ENCODE measurements at places on chromosomes 5 and 9.
A peak's percentile ranks its signal among the peaks of the same experiment; 100 is the strongest.

DNA sequence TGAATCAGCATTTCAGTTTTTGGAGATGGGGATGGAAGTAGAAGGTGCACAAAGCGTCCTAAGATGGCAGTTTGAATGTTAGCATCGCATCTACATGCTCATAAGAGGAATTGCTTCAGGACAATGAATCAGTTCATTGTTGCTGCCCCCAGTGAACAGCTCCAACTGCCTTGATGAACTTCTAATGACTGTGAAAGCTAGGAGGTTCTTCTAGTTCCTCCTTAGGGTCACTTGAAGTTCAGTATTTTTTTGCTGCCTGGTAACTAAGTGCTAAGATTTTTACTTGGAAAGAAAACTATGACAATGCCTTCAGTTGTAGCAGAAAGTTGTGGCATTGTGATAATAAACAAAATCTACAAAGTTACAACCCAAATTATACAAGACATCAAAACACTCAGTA, 271.6 kb downstream of the RAB3C start:
- no peak for DNase-seq
- H3K4me1 ChIP-seq = no peaks in the 10 kb centered on the region
- peaks cover 51% of the 10 kb centered on the region for H3K27me3 ChIP-seq
- no peak overlapping the region for H3K27ac ChIP-seq

- no peak overlapping the region for H3K27ac ChIP-seq
- no peaks in the 10 kb centered on the region for H3K4me1 ChIP-seq
- no peaks in the 10 kb centered on the region for H3K36me3 ChIP-seq
- no peak for DNase-seq
- peaks cover 12% of the 10 kb centered on the region for H3K27me3 ChIP-seq
Measured at GRCh38 chr9:36319183-36319582, 60.9 kb upstream of the GNE start.

- peak overlapping the region; percentile 74 for H3K27ac ChIP-seq
- H3K4me3 ChIP-seq = peak overlapping the region; percentile 90
- H3K27me3 ChIP-seq = peaks cover 58% of the 10 kb centered on the region
- H3K36me3 ChIP-seq = peaks cover 6% of the 10 kb centered on the region
- peaks cover 6% of the 10 kb centered on the region for H3K4me1 ChIP-seq
- DNase-seq = no peak
Measured at GRCh38 chr9:107487521-107488374, 1.8 kb downstream of the KLF4 start.

- peaks cover 27% of the 10 kb centered on the region for H3K4me1 ChIP-seq
- DNase-seq = no peak
- H3K36me3 ChIP-seq = no peaks in the 10 kb centered on the region
Measured at GRCh38 chr9:37126214-37126788, 5.9 kb downstream of the ZCCHC7 start.

- no peaks in the 10 kb centered on the region for H3K4me1 ChIP-seq
- DNase-seq = no peak
- no peak overlapping the region for H3K4me3 ChIP-seq
- no peaks in the 10 kb centered on the region for H3K27me3 ChIP-seq
Measured at GRCh38 chr5:85159395-85159794, 774.7 kb upstream of the EDIL3 start.

- no peak overlapping the region for H3K4me3 ChIP-seq
- no peaks in the 10 kb centered on the region for H3K4me1 ChIP-seq
- no peak overlapping the region for H3K27ac ChIP-seq
- peaks cover 18% of the 10 kb centered on the region for H3K27me3 ChIP-seq
- no peaks in the 10 kb centered on the region for H3K36me3 ChIP-seq
- DNase-seq = no peak
Measured at GRCh38 chr5:39892708-39893107, 467.9 kb upstream of the DAB2 start.

DNA sequence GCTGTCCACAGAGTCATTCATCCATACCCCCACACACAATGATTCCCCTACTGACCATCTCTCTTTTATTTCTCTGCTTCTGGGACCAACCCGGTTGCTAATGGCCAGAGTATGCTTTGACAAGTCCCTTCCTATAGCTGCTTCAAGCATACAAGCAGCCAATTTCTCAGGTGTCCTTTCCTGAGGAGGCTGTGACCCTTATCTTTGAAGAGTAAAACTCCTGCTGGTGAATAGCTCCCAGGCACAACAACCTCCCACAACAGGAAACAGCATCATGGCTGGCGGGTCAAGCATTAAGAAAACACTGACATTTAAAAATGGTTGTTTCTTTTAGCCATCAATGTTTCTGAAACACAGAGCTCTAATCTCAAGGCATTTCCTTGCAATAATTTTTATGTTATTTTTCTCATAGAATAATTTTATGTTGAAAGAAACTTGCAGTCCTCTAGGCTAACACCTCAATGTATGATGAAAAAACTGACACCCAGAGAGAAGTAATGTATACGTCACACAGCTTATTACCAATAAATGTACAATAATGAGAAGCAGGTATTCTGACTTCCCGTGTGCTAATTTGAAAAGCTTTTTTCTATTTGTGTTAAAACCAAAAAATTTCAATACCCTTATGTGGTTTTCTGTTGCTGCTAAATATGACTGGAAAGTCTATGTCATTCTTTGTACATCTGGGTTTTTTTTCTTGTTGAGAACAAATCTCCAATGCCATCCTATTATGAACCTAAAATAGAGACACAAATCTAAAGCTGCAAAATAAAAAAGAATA, 7.5 kb upstream of the PAM start:
- no peak overlapping the region for H3K4me3 ChIP-seq
- H3K4me1 ChIP-seq = no peaks in the 10 kb centered on the region

- H3K27me3 ChIP-seq = peaks cover 63% of the 10 kb centered on the region
- no peak overlapping the region for H3K27ac ChIP-seq
- peaks cover 3% of the 10 kb centered on the region for H3K4me1 ChIP-seq
- H3K36me3 ChIP-seq = peaks cover 5% of the 10 kb centered on the region
- no peak for DNase-seq
- H3K4me3 ChIP-seq = no peak overlapping the region
Measured at GRCh38 chr9:135069558-135070197, 17.8 kb upstream of the OLFM1 start.

GRCh38 chr9:134192311-134192950, 28.1 kb upstream of the RNU6ATAC start:
- H3K4me1 ChIP-seq = peaks cover 20% of the 10 kb centered on the region
- no peak overlapping the region for H3K4me3 ChIP-seq
- no peaks in the 10 kb centered on the region for H3K27me3 ChIP-seq
- peaks cover 2% of the 10 kb centered on the region for H3K36me3 ChIP-seq

GRCh38 chr5:135386096-135386495, 12.9 kb downstream of the MACROH2A1 start:
- H3K36me3 ChIP-seq = peaks cover 4% of the 10 kb centered on the region
- no peak for DNase-seq
- H3K27me3 ChIP-seq = no peaks in the 10 kb centered on the region
- H3K27ac ChIP-seq = no peak overlapping the region
- H3K4me3 ChIP-seq = no peak overlapping the region
- H3K4me1 ChIP-seq = peaks cover 38% of the 10 kb centered on the region

GRCh38 chr5:148179234-148179824, 11.0 kb downstream of the SPINK14 start:
- H3K27me3 ChIP-seq = peaks cover 34% of the 10 kb centered on the region
- peaks cover 2% of the 10 kb centered on the region for H3K4me1 ChIP-seq
- DNase-seq = no peak
- H3K27ac ChIP-seq = no peak overlapping the region

GRCh38 chr9:91178281-91179236, 183.2 kb downstream of the AUH start:
- H3K27me3 ChIP-seq = no peaks in the 10 kb centered on the region
- peaks cover 15% of the 10 kb centered on the region for H3K4me1 ChIP-seq
- H3K27ac ChIP-seq = no peak overlapping the region
- H3K4me3 ChIP-seq = no peak overlapping the region
- DNase-seq = no peak
- no peaks in the 10 kb centered on the region for H3K36me3 ChIP-seq

- no peaks in the 10 kb centered on the region for H3K36me3 ChIP-seq
- peak overlapping the region; percentile 43 for H3K4me3 ChIP-seq
- DNase-seq = no peak
- peaks cover 30% of the 10 kb centered on the region for H3K27me3 ChIP-seq
- no peaks in the 10 kb centered on the region for H3K4me1 ChIP-seq
Measured at GRCh38 chr5:137498301-137498735, 808 bp downstream of the SPOCK1 start.

- H3K36me3 ChIP-seq = no peaks in the 10 kb centered on the region
- peaks cover 52% of the 10 kb centered on the region for H3K27me3 ChIP-seq
- DNase-seq = no peak
- no peak overlapping the region for H3K27ac ChIP-seq
Measured at GRCh38 chr9:6219981-6220380, 4.4 kb downstream of the IL33 start.

GRCh38 chr9:123926941-123927340, 3.0 kb downstream of the DENND1A start:
- peaks cover 8% of the 10 kb centered on the region for H3K36me3 ChIP-seq
- DNase-seq = no peak
- H3K27me3 ChIP-seq = no peaks in the 10 kb centered on the region
- H3K27ac ChIP-seq = no peak overlapping the region
- no peak overlapping the region for H3K4me3 ChIP-seq

GRCh38 chr5:178527458-178528307, 62.5 kb downstream of the COL23A1 start:
- H3K27me3 ChIP-seq = no peaks in the 10 kb centered on the region
- H3K4me3 ChIP-seq = no peak overlapping the region
- no peaks in the 10 kb centered on the region for H3K4me1 ChIP-seq
- H3K27ac ChIP-seq = no peak overlapping the region
- H3K36me3 ChIP-seq = no peaks in the 10 kb centered on the region

DNA sequence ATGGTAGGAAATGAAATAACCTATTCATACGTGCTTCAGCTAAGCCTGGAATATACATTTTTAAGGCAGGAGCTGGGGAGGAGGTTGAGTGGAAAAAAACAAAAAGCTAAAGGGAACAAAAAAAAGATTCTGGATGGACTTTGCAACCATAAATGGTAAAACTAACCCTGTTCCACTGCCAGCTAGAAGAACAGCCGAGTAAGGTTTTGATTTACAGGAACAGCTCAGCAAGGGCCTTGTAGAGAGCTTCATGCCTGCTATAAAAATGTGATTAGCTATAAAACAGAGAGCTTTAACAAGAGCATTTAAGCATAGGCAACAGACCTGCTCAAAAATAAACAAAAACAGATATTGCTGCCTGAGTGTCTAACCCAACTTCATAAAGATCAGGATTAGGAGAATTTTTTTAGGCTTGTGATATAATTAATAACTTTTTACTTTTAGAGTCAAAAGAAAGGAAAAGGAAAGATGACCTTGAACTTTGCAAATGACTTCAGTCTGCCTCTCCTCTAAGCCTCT, 194.8 kb downstream of the FBXL7 start:
- H3K4me1 ChIP-seq = no peaks in the 10 kb centered on the region
- no peaks in the 10 kb centered on the region for H3K36me3 ChIP-seq
- no peak overlapping the region for H3K4me3 ChIP-seq
- H3K27ac ChIP-seq = no peak overlapping the region
- DNase-seq = no peak

- H3K4me1 ChIP-seq = no peaks in the 10 kb centered on the region
- H3K36me3 ChIP-seq = no peaks in the 10 kb centered on the region
- no peak for DNase-seq
- no peak overlapping the region for H3K4me3 ChIP-seq
- H3K27me3 ChIP-seq = no peaks in the 10 kb centered on the region
- no peak overlapping the region for H3K27ac ChIP-seq
Measured at GRCh38 chr5:166719991-166720390, 1571.5 kb upstream of the WWC1 start.

- no peaks in the 10 kb centered on the region for H3K36me3 ChIP-seq
- DNase-seq = no peak
- no peak overlapping the region for H3K4me3 ChIP-seq
- H3K27ac ChIP-seq = no peak overlapping the region
- no peaks in the 10 kb centered on the region for H3K4me1 ChIP-seq
- H3K27me3 ChIP-seq = peaks cover 30% of the 10 kb centered on the region
Measured at GRCh38 chr9:127405344-127406125, 8.6 kb downstream of the SLC2A8 start.

GRCh38 chr9:134381272-134381661, 55.0 kb downstream of the RXRA start:
- DNase-seq = no peak
- peak overlapping the region; percentile 37 for H3K27ac ChIP-seq
- peak overlapping the region; percentile 78 for H3K4me3 ChIP-seq
- no peaks in the 10 kb centered on the region for H3K27me3 ChIP-seq
- peaks cover 24% of the 10 kb centered on the region for H3K4me1 ChIP-seq
- peaks cover 2% of the 10 kb centered on the region for H3K36me3 ChIP-seq

DNA sequence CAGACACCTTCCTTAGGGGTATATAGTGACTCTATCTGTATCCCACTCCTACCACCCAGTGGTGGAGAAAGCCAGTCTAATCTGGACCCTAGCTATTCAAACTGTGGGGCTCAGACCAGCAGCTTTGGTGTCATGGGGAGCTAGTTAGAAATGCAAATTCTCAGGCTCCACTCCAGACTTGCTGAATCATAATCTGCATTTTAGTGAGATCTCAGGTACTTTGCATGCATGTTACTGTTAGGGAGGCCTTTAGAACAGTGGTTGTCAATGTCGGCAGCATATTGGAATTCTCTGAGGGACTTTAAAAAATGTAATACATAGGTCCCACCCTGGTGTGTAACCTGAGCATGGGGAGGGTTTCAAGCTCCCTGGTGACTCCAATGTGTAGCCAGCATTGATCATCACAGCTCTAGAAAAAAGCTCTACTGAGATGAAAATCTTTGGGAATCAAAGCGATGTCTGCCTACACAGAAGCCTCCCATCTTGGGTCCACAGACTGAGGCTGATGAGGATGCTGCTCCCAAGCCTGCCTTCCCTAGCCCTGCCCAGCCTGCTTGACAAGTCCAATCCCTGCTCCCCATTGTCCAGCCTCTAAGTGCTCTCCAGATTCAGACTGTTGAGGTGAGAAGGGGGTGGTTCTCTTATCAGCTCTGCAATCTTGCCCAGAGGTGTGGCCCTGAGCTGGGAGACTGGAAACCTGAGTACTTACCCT, 11.9 kb upstream of the GM2A start:
- peaks cover 16% of the 10 kb centered on the region for H3K4me1 ChIP-seq
- H3K27me3 ChIP-seq = no peaks in the 10 kb centered on the region

GRCh38 chr9:9483175-9483574, 1129.6 kb downstream of the PTPRD start:
- H3K4me3 ChIP-seq = no peak overlapping the region
- no peak overlapping the region for H3K27ac ChIP-seq
- no peak for DNase-seq
- no peaks in the 10 kb centered on the region for H3K4me1 ChIP-seq
- no peaks in the 10 kb centered on the region for H3K27me3 ChIP-seq

GRCh38 chr9:21680590-21680989, 121.8 kb upstream of the MTAP start:
- no peaks in the 10 kb centered on the region for H3K4me1 ChIP-seq
- peaks cover 4% of the 10 kb centered on the region for H3K27me3 ChIP-seq
- no peak overlapping the region for H3K4me3 ChIP-seq
- no peak for DNase-seq

DNA sequence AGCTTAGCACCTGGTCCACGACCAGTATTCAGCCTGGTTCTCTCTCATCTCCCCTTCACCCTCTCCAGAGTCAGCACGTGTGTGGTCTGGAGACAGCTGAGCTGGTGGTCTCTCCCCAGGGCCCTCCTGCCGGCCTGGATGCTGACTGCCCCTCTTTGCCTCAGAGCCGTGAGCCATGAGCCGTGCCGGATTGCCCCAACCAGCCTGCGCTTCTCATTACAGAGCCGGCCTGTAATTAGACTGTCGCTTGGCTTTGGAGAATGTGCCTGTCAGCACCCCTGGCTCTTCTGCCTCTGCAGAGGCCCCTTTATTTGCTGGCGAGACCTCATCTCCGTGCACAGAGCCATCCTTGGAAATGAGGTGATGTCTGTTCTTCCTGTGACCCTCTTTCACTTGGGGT, 118.7 kb upstream of the BOD1 start:
- no peaks in the 10 kb centered on the region for H3K27me3 ChIP-seq
- no peak overlapping the region for H3K4me3 ChIP-seq
- no peaks in the 10 kb centered on the region for H3K36me3 ChIP-seq
- H3K27ac ChIP-seq = no peak overlapping the region

Measured in T-helper 17 cell (primary cell).